NCI-H226 (cell line): ENCODE measurements at places on chromosomes 3 and 15.

DNA sequence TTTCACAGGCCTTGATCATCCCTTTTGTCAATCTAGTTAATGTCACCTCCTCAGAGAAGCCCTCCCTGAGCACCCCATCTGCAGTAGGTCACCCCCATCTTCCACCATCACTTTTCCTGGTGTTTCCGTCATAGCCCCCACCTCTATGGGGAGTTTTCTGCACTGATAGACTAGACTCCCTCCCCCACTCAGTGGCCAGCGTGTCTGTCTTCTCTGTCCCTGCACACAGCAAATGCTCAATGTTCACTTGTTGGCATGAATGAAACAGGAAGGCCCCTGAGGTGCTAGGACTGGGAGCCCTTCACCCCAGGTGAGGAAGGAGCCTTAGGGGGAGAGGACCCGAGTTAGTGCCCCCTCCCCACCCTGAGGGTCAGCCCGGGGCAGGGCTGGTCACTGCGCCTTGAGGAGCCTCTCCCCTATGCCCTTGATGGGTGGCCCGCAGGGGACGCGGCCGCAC is 15.8 kb upstream of the FANCD2 start:
- DNase-seq: no peak

DNA sequence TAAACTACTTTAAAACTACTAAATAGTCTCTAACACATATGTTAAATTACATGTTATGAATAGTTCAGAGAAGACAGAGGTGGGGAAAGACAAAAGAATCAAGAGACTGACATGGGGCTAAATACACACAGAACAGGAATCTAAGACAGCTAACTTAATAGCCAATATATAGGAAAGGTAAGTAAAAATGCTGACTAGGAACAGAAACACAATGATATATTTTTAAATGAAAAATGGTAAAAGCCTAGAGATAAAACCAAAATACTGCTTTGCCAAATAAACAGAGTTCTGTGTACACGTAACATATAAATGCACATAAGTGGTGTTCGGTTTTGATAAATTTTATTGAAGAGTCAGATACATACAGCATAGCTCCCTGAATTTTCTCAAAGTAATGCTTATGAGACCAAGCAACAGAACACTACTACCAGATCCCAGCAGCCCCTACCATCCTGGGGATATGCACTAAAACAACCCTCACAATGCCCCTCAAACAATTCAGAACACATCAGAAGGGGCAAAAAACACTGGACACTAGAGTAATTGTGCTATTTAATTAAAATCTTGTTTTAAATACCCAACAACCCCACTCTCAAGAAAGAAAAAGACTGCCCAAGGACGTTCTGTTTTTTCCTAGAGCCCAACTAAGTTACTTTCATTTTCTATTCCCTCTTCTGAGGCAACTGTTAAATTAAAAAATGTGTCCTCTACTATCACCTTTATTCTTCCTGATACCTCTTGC is 121.1 kb downstream of the ADAM10 start:
- no peak for DNase-seq

DNA sequence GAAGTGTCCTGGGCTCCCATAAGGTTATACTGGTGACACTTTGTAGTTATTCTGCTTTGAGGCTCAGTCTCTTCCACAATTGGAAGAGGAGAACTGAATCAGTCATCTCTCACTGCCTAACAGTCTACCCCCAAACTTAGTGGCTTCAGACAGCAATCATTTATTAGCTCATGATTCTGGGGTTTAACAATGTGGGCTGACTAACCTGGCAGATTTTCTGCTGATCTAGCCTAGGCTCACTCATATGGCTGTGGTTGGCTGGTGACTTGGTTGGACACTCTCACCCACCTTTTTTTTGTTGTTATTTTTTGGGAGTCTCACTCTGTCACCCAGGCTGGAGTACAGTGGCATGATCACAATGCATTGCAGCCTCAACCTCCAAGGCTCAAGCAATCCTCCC is 7.1 kb downstream of the GPD1L start:
- DNase-seq: no peak

DNA sequence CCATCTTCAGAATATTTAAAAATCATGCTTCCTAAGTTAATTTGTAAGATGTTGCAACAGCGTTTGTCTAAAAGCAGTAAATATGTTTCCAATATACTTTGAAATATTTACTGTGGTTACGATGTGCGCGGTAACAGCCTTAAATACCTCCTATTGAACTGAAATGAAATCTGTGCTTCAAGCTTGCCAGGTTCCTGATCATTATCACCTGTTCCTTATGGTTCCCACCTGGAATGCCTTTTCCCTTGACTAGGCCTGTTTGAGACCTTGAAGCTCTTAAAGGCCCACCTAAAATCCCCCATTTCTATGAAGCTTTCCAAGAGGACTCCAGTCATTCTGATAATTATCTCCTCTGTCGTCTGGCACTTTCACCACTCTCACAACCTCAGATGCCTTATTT is 146.7 kb downstream of the NAALADL2 start:
- no peak for DNase-seq

DNA sequence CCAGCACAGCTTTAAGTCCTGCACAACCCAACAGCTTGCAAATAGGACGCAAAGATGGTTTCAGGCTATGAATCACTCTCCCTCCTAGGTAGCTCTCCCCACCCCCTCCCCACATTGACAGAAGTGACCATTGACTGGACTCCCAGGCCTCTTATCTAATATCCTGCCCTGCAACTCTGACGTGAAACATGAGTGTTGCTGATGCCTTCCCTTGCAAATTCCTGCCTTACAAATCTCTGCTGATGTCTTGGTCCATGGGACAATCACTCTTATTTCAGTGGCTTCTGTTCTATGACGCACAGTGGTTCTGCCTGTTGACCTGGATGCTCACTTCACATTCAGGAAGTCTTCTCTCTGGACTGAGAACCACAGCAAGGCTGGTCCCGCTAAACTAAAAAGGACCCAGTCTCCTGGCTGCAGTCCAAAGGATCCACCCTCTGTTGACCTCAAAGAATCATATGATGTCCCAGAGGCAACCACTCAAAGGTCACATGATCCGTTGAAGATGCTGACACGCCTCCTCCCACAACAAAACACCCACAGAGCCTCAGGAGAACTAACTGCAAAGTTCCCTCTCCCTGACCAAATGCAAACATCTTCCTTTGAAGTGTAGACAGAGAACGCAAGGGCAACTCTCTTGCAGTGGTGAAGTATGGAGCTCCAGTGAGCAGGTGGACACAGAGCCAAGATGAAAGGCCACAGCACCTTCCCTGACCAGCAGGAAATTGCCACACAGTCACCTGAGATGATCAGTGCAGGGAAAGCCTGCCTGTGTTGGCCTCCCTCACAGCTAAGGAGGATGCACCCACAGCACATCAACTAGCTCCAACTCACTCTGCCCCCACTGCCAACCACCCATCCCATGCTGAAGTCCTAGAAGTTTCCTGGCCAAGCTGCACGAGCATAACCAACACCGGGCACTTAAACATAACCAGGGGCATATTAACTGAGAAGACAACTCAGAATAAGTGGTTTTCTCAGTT is 112.3 kb downstream of the ADAMTS17 start:
- DNase-seq: no peak

- no peak for DNase-seq
Measured at GRCh38 chr15:48392356-48392755, 61.1 kb downstream of the DUT start.

GRCh38 chr3:179401561-179401960 is 49.7 kb downstream of the GNB4 start:
- DNase-seq: no peak

DNA sequence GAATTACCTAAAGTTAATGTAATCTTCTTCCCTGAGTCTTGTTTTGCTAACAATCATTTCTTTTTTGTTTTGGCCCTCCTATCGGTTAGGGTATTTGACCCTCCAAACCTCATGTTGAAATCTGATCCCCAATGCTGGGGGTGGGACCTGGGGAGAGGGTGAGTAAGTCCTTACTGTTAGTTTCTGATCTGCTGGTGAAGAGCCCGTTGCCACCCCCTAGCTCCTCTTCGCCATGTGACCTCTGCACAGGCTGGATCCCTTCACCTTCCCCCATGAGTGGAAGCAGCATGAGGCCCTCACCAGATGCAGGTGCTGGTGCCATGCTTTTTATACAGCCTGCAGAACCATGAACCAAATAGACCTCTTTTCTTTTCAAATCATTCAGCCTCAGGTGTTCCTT is 62.8 kb upstream of the ADCY5 start:
- no peak for DNase-seq

GRCh38 chr3:126342211-126342610 is 15.0 kb downstream of the KLF15 start:
- no peak for DNase-seq
